ENCODE measurements at places on chromosomes 7 and 10. TPM values are rescaled to one million over a fixed set of nuclear protein-coding genes. Genes with fewer than 3 reads are reported as not detected.

DNA sequence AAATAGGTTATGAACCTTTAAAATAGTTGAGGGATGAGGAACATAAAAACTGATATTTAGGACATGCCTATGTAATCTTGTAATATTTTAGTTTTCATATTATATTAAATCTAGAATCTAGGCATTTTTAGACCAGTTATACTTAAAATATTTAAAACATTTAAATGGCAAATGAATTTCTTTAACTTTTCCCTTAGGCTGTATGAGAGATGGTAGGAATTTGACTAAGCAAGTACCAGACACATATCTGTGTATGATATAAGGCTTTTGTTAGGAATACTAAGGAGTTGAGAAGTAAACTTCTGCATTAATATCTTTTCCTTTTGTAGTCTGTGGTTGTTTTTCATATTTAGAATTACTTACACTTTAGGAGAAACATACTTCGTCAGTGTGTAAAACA is 25.1 kb downstream of the SEPTIN7 start:
- DNase-seq, result no peak

- no peak for DNase-seq
These were observed 10.1 kb downstream of the ADD3 start for GRCh38 chr10:110017907-110018306.

DNA sequence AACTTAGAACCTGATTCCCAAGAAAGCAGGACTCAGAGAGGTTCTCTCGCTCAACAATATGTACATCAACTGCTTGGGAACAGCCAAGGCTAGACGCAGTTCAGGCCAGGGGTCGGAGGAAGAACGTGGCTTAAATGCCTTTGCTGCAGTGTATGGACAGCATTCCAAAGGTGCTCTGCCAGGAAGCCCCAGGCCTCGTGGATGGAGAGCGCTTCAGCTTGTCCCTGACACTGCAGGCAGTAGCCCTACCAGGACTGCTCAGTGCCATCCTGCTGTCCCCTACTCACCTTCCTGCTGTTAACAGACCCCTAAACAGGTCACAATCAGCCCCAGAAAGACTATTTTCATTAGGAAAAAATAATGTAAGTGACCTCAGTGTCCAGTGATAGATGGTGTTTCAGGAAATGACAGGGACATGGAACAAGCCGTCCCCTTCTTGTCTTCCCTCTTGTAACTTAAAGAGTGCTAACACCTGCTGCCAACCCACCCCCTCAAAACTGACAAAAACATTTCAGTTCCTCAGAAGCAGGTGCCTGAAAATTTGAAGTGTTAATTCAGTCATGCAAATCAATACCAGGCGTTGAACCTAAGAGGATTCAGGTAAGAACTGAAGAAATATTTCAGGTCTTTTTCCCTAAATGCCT is 16.5 kb downstream of the CREB3L2 start:
- DNase-seq, result no peak

DNA sequence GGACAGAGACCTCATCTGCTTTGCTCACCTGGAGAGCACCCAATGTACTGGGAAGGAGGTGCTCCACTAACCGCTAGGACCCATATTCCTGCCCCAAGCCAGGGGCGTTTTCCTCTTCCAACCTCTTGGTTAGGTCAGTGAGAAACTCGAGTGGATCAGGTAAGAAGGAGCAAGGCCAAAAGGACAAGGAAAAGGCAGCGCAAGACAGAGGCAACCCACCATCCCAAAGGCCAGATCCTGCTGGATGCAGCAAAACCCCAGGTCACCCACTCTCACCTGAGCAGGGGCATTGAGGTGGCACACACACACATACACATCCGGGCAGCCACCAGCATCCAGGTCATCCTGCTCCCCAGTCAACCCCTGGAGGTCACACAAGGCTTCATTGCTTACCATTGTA is 105.1 kb downstream of the GRID1 start:
- DNase-seq, result no peak

- DNase-seq, result no peak
These were observed 117.9 kb upstream of the MACROH2A2 start for GRCh38 chr10:69934768-69935167.

DNA sequence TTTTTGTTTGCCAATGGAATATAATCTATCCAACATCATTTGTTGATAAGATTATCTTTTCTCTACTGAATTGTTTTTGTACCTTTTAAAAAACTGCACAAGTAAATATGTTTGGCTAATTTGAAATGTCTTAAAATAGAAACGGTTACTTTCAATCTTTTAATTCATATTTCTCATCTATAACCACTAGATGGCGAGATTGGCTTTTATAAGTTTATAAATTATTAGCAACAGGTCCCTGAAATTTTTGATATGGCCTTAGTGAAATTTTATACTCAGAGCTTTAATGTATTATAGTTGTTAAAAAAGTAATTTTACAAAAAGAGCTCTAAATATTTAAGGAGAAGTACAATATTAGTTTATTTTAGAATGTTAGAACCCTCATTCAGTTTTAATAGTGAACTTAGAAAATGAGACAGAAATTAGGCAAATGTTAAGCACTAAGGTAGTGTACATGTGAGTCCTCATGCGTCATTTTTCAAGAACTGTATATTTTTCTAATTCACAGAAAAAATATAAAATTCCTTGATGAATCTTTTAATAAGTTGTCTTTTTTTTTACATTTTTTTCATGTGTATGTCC is 592.5 kb downstream of the ARL4A start:
- DNase-seq, result peak; percentile 42

DNA sequence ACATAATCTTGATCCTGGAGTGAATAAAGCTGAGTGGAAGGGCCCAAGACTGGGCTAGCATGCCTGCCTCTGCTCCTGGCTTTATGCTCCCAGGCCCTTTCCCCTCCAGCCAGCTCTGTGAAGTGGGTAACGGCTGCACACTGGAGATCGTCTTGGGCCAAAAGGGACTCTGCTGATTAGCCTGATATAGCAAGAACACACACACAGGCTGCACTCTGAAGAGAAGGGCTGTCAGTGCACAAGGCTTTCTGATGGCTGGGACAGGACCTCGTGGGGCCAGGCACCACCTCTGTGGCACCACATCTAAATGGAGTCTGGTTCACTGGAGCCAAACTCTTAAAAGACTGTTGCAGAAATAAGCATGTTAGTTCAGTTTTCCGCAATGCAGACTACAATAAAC is 161.4 kb downstream of the NEURL1 start:
- no peak for DNase-seq

DNA sequence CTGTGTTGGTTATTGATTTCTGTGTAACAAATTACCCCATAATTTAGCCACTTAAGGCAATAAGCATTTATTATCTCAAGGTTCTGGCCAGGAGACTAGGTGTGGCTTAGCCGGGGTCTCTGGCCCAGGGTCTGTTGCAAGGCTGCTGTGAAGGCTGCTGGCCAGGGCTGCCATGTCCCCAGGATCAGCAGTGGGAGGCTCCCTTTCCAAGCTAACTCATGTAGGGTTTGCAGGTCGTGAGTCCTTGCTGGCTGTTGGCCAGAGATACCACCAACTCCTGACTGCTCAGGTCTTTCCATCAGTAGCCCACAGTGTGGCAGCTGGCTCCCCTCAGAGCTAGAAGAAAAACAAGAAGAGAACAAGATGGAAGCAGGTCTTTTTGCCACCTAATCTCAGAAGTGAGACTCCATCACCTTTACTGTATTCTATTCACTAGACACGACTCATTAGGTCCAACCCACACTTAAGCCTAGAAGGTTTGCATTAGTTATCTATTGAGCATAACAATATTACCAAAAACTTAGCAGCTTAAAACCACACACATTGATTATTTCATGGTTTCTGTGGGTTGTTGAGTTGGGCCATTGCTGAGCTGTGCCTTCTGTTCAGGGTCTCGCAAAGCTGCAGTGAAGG is 185.6 kb downstream of the PFKFB3 start:
- DNase-seq, result no peak

- DNase-seq, result no peak
These were observed 117.9 kb downstream of the KMT2E start for GRCh38 chr7:105131890-105132289.

DNA sequence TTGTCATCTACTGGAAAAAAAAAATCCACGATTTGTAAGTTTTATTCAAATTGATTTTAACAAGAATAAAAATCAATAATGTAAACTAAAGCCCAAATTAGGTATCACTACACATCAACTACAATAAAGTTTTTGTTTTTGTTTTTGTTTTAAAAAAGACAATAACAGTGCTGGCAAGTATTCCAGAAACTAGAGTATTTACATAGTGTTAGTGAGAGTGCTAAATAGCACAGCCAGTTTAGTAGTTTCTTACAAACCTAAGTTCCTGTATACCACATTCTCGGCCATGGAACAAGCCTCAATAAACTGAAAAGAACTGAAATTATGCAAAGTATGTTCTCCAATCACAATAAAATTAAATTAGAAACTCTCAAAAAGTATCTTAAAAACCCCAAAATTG is 8.1 kb downstream of the ARHGAP12 start:
- DNase-seq, result no peak

- DNase-seq, result no peak
These were observed 1.6 kb upstream of the TIAL1 start for GRCh38 chr10:119598397-119598796.

DNA sequence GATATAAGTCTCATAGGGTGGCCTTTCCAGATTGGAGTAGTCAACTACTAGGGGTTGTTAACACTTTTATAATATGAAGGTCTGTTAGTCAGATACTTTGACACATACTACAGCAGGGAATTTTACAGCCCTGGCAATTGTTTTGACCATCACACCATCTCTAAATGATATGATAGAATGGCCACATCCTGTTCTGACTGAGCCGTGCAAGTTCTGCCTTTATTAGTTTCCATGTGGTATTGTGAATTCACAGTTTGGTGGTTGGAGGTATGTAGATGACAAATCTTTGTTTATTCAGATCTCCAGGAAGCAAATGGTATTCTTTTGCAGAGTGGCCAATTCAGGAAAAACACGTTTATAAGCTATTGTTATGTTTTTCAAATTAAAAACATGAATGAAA is 83.0 kb downstream of the NRG3 start:
- no peak for DNase-seq

DNA sequence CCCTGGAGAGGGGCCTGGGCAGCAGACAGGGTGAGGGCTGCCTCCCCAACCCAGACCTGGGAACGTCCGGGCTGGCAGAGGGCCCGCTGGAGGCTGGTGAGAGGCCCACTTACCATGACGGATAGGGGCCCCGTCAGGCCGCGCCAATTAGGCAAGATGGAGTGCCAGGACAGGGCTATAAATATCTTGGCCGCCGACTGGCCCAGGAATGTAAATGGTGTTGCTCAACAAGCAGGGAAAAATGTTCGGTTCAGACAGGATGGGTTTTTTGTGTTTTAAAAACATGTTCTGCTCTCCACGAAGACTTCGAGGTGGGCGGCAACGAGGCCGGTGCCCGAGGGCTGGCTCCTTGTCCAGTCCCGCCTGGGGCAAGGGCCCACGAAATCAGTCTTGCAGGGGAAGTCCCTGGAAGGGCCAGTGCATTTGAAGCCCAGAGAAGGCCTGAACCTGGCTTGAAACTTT is 35.8 kb upstream of the ELN start:
- DNase-seq, result no peak

DNA sequence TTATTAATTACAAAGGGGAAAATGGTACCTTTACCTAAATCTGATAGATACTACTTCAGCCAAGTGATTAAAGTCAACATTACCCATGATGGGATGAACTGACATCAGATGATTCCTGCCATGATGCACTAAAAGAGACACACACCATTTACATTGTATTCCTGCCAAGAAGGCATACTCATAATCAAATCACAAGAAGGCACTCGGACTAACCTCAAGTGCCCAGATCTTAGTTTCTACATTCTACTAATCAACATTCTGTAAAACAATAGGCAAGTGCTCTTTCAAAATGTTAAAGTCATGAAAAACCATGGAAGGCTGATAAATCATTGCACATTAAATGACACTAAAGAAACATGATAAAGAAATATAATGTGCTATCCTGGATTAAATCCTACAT is 44.4 kb downstream of the SLC35G1 start:
- DNase-seq, result no peak

GRCh38 chr10:121753726-121754476 is 155.7 kb upstream of the FGFR2 start:
- DNase-seq, result no peak

DNA sequence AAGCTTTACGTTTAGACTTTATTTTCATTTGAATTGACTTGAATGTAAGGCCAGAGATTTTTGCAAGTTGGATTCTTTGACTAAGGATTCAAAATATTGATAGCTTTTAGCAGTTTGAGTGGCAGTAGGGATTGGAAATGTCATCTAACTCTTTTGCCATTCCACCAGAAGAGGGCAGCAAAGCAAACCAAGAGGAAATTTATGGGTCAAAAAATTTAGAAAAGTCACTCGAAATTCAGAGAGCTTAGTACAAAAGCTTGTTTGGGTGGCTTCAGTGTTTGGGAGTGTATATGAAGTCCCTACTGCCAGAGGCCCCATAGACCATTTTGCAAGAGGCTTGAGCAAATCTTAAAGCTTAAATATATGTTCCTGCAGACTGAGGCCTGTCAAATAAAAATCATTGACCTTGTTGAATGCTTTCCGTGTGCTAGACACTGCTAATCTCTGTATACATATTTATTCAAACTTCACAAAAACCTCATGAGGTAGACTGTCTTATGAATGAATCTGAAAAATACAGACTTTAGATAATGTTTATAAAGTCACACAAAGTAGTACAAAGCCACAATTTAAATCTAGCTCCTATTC is 44.6 kb upstream of the RSBN1L start:
- no peak for DNase-seq

DNA sequence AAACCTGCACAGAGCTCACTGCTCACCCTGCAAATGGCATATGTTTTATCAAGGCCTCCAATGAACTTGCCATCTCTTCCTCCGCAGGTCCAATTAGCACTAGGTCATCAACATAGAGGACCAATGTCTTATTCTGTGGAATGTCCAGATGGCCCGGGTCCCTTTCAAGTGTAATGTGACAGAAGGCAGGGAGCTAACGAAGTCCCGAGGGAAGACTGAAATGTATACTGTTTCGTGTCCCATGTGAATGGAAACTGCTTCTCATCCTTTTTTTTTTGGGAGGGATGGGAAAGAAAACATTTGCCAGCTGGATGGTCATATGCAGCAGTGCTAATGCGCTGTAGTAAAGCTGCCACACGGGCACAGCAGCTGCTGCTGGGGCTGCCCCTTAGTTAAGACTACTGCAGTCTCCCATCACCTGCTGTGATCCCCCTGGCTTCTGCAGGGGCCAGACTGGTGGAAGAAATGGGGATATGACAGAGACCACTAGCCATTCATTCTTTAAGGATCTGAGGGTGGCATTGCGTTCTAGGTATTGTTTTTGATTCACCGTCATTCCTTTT is 61.7 kb upstream of the CCNY start:
- DNase-seq, result no peak

- DNase-seq, result no peak
These were observed 87.4 kb upstream of the WAC start for GRCh38 chr10:28445516-28445915.

DNA sequence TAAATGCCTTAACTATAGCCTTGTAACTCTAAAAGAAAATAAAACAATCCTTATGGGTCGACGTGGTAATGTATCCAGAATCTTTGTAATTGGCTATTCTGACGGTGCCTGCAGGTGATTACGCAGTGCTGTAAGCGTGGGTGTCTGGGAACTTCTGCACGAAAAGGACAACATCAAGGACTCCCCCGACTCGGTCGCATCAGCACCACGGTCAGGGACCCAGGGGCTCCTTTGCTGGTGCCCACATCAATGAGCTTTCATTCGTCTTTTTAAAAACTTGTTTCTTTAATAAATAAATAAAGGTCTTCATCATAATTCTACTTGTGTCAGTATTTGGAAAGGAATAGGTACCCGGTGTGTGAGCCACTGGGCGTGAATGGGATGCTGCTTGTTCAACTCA is 13.2 kb downstream of the MKI67 start:
- no peak for DNase-seq

CRYGN gene
- total RNA-seq, result not detected

TMEM140 gene
- total RNA-seq, result 81.7 TPM

HOXA2 gene
- total RNA-seq, result not detected

IKZF1 gene
- 391 TPM for total RNA-seq

Measured in natural killer cell (primary cell).